ENCODE measurements at places on chromosomes 7 and 10. TPM values are rescaled to one million over a fixed set of nuclear protein-coding genes. Genes with fewer than 3 reads are reported as not detected.

GRCh38 chr10:84293574-84294016, 34.8 kb upstream of the CCSER2 start:
- DNase-seq, result no peak

NYAP1 gene
- 0.16 TPM for total RNA-seq

DNA sequence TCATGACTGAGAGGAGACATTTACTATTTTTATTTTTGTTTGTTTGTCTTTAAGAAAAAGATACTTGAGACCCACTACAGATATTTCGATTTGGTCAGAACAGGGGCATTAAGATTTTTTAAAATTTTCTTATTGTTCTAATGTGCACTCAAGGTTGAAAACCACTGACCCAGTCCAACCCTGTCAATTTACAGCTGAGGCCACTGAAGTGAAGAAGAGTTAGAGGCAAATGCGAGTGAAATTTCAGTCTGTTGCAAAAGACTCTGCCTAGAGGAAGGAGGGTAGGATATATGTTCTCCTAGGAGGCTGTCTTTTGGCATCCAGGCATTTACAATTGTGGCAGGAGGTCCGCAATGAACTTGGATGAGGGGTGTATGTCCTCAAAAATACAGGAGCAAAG, 396.3 kb downstream of the RPS24 start:
- no peak for DNase-seq

XPNPEP1 gene
- total RNA-seq, result 36.0 TPM

GTF2IRD2 gene
- 13.5 TPM for total RNA-seq

ADAP1 gene
- 6.4 TPM for total RNA-seq

DNA sequence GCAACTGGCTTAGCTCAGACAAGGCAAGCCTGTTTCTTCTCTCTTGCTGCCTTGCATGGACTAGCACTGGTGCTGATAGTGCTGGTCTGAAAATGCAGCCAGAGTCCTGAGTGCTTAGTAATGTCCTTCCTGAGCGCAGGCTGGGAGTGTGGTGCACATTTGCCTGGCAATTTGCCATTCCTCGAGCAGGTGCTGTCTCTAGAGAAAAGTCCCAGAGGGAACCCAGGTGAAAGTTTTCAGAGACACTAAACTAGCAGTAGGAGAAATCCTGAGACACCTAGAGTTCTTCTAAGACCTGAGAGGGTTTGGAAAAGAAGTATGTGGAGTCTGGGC, 1.9 kb downstream of the SFTPD start:
- no peak for DNase-seq

MRC1 gene
- total RNA-seq, result 27.0 TPM

GRCh38 chr7:104252409-104253134, 44.8 kb upstream of the ORC5 start:
- DNase-seq, result no peak

GFRA1 gene
- total RNA-seq, result 5.9 TPM

- DNase-seq, result no peak
Observed at GRCh38 chr7:24932389-24932788, 47.6 kb downstream of the OSBPL3 start.

DNA sequence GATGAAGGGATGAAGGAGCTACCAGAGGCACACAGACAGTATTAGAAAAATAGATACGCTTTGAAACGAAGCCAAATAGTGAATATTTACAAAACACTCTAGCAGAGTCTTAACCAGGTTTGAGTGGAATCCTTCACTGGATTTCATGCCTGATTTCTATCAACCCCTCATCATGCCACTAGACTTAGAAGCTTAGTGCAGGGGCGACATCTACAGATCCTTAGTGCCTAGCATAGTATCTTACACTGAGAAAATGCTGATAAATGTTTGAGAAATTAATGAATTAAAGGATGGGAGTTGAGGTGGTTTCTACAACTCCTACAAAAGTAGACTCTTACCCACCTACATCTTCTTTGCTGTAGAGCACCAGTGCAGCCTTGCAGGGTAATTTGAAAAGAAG, 54.7 kb upstream of the CCNJ start:
- no peak for DNase-seq

DBF4 gene
- total RNA-seq, result 1.1 TPM

- no peak for DNase-seq
Observed at GRCh38 chr7:70033226-70033625, 435.0 kb downstream of the AUTS2 start.

ITIH2 gene
- not detected for total RNA-seq

PROSER2 gene
- 0.97 TPM for total RNA-seq

DNA sequence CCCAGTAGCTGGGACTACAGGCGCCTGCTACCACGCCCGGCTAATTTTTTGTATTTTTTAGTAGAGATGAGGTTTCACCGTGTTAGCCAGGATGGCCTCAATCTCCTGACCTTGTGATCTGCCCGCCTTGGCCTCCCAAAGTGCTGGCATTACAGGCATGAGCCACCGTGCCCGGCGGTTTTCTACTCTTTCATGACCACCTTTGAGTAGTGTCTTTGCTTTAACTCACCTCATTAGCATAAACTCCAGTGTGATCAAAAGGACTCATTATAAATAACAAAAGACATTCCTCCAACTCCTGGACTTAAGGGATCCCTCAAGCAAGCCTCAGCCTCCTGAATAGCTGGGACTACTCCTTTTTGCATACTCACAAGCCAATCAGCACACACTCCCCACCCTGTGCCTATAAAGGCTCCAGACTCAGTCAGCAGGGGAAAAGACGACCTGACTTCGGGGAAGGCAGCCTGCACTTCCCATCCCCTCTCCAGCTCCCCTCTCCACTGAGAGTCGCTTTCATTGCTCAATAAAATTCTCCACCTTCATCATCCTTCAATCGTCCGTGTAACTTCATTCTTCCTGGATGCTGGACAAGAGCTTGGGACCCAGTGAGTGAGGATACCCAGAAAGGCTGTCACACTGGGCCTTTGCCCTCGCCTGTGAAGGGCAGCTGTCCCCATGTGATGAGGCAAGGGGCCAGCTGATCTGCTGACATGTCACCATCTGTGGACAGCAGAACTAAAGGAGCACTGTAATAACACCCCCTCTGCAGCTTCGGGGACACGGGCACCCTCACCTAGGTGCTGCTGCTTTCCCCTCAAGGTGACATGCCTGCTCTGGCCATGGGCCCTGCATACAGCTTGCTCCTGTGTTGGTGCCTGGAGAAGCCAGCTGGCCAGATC, 35.0 kb upstream of the EIF4H start:
- no peak for DNase-seq

- DNase-seq, result no peak
Observed at GRCh38 chr10:97974100-97974499, 56.3 kb downstream of the CRTAC1 start.

NAT16 gene
- not detected for total RNA-seq

DNA sequence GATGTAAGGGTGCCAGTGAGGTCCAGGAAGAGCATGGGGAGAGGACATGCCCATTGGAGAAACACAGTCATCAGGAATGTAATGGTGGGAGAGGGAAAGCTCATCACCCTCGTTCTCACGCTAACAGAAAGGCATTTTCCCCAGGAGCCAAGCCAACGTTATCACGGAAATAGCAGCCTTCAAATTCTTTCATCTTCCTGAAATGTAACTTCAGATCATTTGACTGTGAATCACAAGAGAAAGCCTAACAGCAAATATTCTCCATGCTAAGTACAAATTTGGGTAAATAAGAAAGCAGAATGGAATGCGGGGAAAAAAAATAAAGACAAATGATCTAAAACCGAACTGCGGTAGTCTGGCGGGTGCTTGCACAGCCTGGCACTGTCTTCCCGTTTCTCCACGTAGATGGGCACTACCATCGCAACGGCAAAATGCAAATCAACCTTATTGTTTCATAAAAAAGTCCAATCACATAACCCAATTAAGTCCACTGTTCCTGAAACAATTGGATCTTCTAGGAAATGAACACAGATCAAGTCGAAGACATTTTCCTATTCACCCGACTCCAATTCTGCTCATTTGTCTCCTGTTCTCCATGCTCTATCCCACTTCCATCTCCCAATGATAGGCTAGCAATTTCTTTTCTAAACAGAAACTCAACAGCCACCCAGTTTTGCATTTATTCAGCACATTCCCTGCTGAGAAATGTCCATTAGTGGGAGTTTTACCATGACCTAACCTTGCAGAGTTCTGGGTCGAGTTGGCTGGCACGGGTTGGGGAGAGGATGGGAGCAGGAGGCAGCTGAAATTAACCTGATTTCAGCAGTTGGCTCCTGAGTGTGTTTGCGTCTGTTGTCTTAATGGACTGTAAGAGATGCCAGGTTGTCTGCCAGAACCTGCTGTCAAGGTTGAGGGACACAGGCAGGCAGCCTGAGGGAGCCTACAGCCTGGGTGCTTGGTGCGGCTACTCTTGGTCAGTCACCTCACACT, 74.6 kb upstream of the FRMD4A start:
- no peak for DNase-seq

DPYSL4 gene
- total RNA-seq, result 31.7 TPM

IFIT1 gene
- total RNA-seq, result 28.1 TPM

ZNF239 gene
- total RNA-seq, result 2.0 TPM

GJD4 gene
- total RNA-seq, result not detected

GRCh38 chr7:71308096-71308495, 176.2 kb downstream of the GALNT17 start:
- no peak for DNase-seq

SPDYE16 gene
- not detected for total RNA-seq

DNA sequence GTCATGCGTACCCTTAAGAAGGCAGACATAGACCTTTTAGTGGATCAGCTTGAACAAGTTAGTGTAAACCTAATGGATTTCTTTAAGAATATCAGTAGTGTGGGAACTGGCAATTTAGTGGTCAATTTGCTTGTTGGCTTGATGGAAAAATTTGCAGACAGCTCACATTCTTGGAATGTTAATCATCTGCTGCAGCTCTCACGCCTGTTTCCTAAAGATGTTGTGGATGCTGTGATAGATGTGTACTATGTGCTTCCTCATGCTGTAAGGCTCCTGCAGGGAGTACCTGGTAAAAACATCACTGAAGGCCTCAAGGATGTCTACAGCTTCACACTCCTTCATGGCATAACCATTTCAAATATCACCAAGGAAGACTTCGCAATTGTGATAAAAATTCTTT, 103.4 kb downstream of the ABCA13 start:
- DNase-seq, result no peak

AGAP3 gene
- 62.7 TPM for total RNA-seq

Measured in Right ventricle myocardium superior (tissue), 1 donor.